Activated naive CD8-positive, alpha-beta T cell treated with anti-CD3 and anti-CD28 coated beads, Interleukin-2, amount 50 U/mL, for 24 hours (primary cell): ENCODE measurements at places on chromosomes 12 and 14.
A peak's percentile ranks its signal among the peaks of the same experiment; 100 is the strongest.

DNA sequence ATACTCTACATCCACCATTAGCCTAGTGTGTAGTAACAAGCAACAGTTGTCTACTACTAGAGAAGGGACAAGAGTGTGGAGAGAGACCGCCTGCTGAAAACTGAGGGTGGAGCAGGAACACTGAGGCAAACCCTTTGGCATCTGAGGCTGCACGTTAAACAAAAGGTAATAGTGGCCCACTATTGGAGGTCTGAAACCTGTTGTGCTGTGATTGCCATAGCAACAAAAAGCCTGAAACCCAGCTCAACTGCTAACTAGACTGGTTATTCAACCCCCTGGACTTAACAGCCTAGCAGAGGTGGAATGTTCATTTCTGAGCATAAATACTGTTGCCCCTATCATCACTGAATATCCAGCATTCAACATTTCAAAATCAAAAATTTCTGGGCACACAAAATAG, 43.0 kb downstream of the PPP4R4 start:
- no peak for DNase-seq

DNA sequence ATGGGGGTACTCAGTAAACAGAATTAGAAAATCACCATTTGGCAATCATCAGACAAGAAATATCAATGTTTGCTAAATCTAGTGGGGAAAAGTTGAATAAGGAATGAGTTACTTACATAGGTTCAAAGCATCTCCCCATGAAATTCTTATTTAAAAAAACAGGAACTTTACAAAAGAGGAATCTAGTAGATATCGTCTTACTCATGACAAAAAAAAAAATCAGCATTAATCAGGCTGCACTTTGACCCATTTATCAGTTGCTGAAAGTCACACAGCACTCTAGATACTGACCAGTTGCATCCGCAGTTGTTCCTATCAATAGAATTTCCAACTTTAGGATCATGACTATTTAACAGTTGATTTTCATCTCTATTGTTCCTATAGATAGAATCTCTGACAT, 5.8 kb upstream of the DICER1 start:
- no peak for DNase-seq

DNA sequence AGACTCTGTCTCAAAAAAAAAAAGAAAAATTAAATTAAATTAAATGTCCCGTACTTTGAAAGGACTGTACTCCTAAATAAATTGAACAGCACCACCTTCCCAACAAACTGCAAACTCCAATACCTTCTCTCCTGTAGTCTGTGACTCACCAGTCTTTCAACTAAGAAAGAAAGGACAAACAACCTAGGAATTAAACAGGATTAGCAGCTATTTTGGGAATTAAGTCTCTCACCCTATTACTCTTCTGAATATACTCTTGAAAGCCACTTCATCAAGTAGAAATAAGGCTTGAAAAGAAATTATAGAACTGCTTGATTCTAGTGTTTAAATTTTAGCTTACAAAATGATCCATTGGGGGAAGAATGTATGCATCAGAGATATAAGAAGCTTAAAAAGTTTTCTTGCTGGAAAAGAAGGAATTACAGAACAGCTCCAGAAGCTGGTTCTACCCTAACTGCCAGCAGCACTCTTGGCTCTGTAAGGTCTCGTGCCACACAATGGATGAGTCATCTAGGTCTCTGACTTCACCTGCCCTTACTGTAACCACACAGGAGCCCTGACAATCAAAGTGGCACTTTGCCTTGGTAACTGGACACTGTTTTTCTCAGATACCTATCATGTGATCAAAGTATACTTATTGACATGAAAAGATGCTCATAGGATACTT, 57.0 kb upstream of the CERS5 start:
- DNase-seq = peak; percentile 23

- DNase-seq = no peak
Observed at GRCh38 chr14:73795974-73796373, 55.7 kb upstream of the PTGR2 start.

- no peak for DNase-seq
Observed at GRCh38 chr12:6821591-6822425, at the start of gene GPR162. Gene GPR162 (plus strand): TSS chr12:6821821. CDS start chr12:6823899, 2,078 bp downstream.

- no peak for DNase-seq
Observed at GRCh38 chr12:70251226-70251625, 8.0 kb downstream of the CNOT2 start.

- DNase-seq = no peak
Observed at GRCh38 chr14:70139384-70139783, 49.4 kb downstream of the SLC8A3 start.

- no peak for DNase-seq
Observed at GRCh38 chr14:22559041-22559440, 30.0 kb downstream of the DAD1 start.

DNA sequence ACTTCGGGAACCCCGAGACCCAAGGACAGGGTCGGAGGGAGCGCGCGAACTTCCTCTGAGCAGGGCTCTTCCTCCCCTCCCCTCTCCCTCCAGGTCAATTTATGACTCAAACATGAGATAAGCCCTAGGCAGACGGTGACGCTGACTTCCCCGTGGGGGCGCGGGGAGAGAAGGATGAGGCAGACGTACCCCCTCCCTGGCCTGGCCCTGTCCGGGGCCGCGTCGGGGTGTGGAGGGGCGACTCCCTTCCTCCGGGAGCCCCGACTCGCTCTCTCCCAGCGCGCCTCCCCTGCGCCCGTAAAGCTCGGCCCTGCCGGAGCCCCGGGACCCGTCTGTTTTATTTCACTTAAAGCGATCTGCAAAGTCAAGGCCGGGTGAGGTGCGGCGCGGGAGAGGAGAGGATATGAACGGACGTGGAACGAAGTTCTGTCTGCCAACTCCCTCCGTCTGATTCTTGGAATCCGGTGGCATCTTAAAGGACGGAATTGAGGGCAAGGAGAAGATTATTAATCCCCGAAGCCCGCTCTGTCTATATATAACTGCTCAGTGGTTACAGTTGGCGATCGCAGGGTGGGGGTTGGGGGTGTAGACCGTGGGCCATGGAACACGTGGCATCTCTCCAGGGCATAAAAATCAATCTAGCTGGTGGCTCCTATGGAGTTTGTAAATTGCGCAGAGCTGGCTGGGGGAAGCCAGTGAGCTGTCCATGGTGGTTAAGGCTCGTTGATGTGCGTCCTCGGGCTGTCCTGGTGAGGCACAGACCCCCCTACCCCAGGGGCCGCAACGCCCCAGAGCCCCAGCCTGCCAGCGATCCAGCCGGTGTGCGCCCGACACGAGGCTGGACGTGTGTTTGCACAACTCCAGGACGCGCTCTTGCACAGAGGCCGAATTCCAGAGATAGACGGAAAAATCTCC, 2.9 kb upstream of the PTHLH start:
- DNase-seq = peak; percentile 15

- no peak for DNase-seq
Observed at GRCh38 chr12:130142736-130143135, 19.5 kb upstream of the FZD10 start.

DNA sequence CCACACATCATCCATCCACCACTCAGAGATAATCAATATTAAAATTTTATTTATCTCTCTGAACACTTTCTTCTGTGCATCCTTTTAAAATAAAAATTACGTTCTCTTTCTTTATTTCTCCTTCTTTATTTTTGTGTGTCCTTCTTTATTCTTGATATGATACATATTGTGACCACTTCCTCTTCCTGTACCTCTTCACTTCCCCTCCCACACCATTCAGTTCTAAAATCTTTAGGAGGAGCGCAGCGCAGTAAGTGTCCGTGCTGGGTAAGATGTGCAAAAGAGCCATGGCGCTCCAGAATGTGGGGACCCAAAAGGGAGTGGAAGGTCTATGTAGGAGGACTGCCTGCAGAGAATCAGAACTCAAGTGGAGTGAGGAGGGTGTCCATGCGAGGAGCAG, 256.7 kb downstream of the ITPR2 start:
- no peak for DNase-seq

DNA sequence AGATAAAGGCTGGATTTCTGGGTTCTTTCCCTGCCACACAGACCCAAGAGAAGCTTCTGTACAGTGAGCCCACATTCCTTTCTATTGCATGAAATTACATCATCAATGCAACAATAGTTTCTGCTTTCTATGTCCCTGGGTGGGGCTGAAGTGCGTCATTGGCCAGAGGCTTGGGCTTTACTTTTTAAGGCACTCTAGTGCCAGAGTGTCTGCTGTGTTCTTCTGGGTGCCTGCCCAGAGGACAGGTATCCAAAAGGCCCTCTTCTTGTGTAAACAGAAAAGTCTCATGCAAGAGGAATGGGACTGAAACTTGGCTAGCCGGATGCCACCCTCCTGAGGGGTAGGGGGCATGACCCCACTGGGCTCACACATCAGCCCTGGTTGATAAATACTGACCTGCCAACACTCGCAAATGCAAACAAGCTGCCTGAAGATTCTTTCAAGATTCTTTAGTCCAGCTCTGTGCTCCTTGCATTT, 5.9 kb downstream of the KRT86 start:
- no peak for DNase-seq

DNA sequence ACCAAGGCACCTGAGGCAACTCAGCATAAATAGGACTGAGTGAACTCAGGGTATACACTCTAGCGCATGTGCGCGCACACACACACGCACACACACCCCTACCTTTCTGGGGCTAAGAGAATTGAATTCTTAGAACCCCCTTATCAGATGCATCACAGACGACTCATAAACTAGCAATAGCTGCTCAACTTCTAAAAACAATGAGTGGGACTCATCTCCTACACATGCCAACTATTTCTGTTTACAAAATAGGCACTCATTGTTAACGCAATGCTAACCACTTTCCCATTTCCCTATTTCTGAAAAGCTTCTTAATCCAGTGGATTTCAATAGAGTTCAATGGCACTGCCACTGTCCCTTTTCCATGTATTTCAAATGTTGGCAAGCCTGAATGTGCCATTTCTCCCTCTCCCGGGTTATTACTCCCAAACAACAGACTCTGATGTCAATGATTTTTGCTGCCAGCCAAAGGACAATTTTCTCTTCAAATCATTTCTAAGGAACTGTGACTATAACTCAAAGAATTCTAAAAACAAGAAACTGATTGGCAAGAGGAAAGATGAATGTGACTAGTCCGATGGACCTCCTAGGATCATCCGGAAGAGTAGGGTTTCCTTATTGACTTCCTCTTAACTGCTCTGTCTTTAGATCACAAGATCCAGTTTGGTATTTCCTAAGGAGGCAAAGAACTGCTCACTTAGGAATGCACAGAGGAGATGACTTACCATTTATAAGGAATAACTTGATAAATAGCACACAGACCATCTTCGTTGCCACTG, 48.8 kb downstream of the SLC38A1 start:
- DNase-seq = peak; percentile 59

DNA sequence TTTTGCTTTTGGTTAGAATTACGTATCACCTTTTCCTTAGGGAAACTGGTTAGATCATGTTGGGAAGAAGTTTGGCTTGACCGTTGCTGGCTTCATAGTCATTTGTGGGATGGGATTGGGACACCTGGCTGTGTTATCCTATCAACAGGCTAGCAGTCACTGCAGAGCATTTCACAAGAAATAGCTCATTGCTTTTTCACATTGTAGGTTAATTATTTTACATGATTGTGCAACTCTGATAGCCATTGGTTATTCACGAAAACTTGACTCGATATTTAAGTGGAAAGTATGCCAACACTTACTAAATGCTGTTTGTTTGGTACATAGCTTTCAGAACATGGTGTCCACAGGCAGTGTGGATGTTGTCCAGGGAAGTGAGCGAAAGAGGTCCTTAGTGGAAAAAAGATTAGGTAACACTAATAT, 89.4 kb downstream of the NKX2-1 start:
- no peak for DNase-seq

DNA sequence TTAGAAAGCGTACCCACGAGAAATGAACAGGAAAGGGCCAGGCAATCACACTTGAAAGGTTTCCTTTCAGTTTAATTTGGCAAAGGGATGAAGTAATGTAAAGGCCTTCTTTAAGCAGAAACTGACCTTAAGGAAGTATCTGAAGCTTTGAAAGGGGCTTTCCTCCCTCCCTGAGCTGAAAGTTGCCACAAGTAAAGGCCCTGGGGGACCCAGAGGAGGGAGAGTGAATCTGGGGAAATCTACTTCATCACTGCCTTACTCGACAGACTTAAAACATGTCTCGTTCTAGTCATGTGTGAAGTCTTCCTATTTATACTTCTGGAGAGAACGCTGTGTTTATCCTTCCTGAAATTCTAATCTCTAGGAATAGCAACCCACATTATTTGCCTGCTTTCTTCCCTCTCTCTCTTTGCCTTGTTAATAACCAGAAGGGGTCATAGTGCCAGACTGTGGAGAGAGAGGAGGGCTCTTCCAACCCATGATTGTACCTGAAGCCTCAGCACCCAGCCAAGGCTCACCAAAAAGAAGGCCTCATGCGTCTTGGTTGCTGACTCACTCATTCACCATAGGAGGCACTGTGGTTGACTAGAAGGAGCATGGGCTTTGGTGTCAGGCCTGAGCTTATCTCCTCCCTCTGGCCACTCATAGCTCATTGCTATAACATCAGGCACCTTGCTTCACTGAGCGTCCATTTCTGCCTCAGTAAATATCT, 10.2 kb upstream of the GPX2 start:
- no peak for DNase-seq

- no peak for DNase-seq
Observed at GRCh38 chr12:120774169-120774916, 48.7 kb downstream of the ACADS start.

- no peak for DNase-seq
Observed at GRCh38 chr12:115403689-115404088, 719.7 kb upstream of the TBX3 start.

DNA sequence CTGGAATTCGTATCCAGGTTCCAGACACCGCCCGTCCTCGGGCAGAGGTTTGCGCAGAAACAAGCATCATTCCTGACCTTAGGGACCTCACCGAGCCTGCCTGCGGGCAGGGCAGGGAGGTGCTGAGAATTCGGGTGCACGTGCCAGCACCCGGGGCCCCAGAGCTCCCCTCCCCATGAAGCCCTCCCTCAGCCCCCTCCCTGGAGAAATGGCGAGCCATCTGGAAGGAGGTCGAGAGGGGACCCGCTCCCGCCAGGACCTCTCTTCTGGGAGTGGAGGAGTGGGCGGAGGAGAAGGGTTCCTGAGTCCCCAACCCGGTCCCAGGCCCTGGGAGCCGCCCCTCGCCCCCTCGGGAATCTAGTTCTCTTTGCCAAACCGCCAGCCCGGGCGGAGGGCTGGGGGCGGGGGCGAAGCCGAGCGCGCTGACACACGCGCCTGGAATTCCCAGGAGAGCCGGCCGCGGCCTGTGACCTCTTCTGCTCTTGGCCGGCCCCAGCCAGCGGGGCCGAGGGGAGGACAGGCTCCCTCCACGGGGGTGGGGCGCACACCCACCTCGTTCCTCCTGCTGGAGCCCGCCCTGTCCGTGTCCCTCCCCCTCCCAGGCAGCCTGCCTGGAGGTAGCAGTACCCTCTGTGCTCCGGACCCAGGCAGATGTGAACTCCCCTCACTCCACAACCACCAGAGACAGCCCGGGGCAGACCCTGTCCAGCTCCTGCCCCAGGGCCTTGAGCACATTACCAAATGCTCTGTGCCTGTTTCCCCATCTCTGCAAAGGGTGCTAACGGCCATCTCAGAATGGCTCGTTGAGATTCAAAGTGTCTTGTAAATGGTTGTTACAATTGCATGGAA, 23.0 kb upstream of the GPR132 start:
- DNase-seq = no peak

GRCh38 chr12:89344862-89345202, 7.5 kb downstream of the DUSP6 start:
- DNase-seq = no peak

GRCh38 chr14:71645656-71646055, 286.6 kb upstream of the RGS6 start:
- DNase-seq = no peak

- no peak for DNase-seq
Observed at GRCh38 chr12:132074216-132074615, 69.9 kb downstream of the DDX51 start.

GRCh38 chr14:87122166-87122565, 870.8 kb downstream of the GALC start:
- no peak for DNase-seq
